KG1 (cell line): ENCODE measurements at places on chromosomes 11 and 22.

- no peak for DNase-seq
Measured at GRCh38 chr22:40323681-40324171, 22.6 kb upstream of the ADSL start.

DNA sequence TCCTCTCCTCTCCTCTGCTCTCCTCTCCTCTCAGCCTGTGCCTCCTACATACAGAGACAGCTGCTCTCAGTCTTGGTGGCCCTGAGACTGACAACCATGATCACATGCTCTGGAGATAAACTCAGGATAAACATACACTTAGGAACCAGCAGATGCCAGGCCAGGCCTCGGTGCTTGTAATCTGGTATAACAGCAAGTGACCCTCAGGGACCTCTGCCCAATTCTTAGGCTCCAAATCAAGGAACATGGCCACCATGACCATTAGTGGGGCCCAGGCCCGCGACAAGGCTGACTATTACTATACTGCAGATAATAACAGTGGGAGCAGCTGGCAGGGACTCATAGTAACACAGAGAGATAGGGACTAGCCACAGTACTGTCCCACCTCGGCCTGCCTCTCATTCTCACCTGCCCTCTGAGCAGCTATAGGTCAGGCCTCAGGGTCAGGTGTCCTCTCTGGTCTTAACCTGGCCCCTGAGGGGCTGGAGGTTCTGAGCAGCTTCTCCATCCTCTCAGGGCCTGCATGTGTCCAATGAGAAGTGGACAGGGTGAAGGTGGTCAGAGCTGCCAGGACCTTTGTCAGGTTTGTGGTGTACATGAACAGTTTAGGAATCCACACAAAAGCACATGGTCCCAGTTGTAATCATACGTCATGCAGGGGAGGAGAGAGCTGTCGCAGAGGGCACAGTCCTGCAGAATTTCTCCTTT is 106.1 kb downstream of the GGTLC2 start:
- DNase-seq = no peak

DNA sequence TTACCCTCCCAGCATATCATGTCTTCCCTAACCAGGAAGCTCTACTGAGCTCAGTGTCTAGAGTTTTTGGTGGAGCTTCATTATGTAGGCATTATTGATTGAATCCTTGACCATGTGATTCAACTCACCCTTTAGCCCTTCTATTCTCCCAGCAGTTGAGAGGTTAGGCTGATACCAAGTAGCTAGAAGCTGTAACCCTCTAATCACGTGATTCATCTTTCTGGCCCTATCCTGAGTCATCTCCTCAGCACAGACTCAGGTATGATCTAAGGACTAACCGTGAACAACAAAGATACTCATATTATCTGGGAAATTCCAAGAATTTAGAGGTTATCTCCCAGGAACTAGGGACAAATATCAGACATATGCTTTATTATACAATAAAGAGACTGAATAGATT is 625.5 kb downstream of the JRKL start:
- DNase-seq = no peak

GRCh38 chr11:8839306-8839956 is 71.6 kb upstream of the AKIP1 start:
- DNase-seq = no peak

DNA sequence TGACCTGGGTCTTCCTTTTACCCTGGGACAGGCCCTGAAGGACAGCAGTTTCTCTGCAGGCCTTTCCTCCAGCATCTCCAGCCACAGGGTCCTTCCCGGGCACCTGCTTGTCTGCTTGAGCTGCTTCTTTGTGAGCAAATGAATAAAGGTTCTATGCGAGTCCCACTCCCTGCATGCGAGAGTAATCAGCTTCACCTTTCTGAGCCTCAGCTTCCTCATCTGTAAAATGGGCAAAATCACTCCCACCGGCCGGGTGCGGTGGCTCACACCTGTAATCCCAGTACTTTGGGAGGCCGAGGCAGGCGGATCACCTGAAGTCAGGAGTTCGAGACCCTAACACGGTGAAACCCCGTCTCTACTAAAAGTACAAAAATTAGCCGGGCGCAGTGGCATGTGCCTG is 31.1 kb downstream of the IFT27 start:
- no peak for DNase-seq

- DNase-seq = no peak
Measured at GRCh38 chr22:29268511-29269229, 602 bp downstream of the EWSR1 start.

DNA sequence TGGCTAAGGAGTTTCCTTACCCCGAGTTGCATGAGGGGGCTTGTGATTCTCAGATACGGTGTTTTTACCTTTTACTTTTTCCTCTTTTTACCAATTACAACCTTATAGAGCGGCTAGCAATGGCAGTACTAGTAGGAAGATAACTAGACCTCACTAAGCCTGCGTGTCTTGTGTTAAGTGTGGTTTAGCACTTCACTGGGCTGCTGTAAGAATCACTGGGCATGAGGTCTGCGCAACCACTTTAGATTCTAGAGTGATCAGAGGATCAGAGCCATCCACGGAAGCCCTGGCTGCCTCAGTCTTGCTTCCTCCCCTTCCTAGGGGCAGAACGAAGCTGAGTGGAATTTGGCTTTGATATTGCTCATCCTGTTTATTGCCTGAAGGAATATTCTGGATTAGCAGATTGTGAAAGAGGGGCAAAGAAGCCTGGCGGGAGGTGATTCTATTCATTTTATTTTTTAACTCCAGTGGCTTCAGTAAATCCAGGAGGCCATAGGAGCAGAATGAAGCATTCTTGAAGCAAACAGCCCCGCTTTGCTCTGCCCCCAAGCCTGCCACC is 88.5 kb downstream of the GRAMD1B start:
- DNase-seq = no peak

- DNase-seq = no peak
Measured at GRCh38 chr22:22388090-22388489, 120.5 kb downstream of the ZNF280B start.

GRCh38 chr22:44438056-44438455 is 60.0 kb downstream of the RTL6 start:
- DNase-seq = no peak

GRCh38 chr11:128814856-128815705 is 52.0 kb downstream of the KCNJ1 start:
- DNase-seq = no peak
